ENCODE measurements at places on chromosomes 1 and 21.

GRCh38 chr1:203648276-203648675 lies 21.6 kb downstream of the ATP2B4 start:
- DNase-seq = no peak

DNA sequence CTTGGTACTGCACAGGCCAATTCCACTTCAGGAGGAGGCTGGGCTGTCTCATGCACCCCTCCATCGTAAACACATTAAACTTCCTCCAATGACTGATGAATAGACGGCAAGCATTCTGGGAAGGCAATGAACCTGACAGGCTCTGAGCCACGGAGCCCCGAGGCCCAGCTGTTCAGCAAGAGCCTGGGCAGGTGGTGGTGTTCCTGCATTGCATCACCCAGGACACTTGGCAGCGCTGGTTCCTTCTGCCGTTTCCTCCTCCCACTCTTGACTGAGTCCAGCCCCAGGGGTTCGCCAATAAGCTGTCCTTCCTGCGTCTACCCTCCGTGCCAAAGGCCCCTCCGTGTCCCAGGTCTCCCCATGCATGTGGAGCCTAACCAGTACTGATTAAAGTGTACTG lies 109.8 kb downstream of the JAK1 start:
- no peak for DNase-seq

DNA sequence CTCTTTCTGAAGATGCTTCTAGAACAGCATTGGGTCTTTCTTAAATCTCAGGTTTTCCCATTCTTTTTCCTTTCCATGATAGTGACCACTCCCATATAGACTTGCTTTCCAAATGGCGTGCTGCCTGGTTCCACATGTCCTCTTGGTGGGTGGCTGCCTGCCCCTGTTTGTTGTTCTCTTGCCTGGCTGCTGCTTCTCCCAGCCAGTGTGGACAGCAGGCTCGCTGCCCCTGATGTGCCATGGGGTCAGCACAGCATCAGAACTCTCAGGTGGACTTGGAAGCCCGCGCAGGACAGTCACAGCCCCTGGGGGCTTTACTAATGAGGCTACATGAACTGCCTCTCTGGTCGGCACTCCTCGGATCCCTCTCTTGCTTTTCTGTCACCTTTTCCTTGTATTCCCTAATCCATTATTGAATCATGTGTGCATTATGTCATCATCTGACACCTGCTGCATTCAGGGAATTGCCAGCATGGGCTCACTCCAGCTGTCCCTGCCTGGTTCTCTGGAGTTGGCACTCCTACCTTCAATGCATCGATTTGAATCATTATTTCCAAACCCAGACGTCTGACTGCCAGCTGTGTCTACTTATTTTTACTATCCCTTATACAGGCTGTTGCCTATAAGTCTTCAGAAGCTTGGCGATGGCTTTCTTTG lies 100.5 kb upstream of the COA6 start:
- DNase-seq = no peak

GRCh38 chr1:37146071-37146470 lies 111.8 kb upstream of the GRIK3 start:
- DNase-seq = no peak

DNA sequence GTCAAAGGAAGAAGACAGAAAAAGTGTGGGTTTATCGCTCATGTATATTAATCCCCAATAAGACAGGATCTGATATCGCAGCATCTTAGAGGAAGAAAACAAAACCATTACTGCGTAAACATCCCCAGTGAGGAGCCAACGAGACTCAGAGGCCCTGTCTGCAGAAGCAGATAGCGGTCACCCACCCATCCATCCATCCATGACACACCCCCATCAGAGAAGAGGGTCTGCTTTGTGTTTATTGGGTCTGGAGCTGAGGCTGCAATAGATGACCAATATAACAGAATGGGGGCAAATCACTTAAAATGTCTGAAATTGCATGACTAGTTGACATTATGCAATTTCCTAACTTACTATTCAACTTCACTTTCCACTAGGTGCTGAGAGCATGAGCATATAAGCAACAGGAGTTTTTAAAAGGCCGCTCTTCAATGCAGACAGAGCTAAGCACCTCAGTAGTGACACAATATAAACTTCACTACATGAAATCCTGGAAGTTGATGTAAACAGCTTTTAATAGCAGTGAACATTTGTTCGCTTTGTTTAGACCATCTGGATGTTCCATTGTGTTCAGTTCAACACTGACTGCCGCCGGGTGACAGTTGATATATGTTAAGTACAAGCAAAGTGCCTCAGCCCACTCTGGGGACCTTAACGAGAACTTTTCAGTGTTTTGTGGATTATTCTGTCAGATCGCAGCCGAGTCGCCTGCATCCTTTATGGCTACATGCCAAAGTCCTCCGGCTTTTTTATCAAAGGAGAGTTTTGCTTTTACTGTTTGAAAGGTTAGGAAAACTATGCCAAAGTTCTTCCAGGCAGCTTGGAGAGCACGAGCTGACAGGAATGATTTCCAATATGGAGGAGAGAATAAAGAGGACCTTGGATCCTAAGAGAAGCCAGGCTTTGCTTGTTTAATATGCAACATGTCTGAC lies 167.5 kb downstream of the ZNF281 start:
- no peak for DNase-seq

DNA sequence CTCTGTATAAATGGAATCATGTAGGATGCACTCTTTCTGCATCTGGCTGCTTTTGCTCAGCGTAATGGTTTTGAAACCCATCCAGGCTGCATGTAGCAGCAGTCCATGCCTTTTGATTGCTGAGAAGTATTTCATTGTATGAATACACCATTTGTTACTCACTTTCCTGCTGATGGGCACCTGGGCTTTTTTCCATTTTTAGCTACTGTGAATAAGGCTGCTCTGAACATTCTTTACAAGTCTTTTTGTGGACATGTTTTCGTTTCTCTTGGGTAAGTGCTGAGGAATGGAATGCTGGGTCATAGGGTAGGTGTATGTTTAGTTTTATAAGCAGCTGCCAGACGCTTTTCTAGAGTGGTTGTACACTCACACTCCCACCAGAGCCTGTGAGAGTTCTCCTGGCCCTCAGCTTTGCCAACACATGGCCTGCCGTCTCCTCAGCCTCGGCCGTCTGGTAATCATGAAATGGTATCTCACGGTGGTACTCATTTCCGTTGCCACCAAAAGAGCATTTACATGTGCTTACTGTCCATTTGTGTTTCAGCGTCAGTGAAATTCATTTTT lies 22.7 kb downstream of the SLX9 start:
- DNase-seq = no peak

- no peak for DNase-seq
Observed at GRCh38 chr1:109266965-109267364, 16.0 kb downstream of the PSRC1 start.

- no peak for DNase-seq
Observed at GRCh38 chr1:222457084-222457483, 90.8 kb downstream of the HHIPL2 start.

DNA sequence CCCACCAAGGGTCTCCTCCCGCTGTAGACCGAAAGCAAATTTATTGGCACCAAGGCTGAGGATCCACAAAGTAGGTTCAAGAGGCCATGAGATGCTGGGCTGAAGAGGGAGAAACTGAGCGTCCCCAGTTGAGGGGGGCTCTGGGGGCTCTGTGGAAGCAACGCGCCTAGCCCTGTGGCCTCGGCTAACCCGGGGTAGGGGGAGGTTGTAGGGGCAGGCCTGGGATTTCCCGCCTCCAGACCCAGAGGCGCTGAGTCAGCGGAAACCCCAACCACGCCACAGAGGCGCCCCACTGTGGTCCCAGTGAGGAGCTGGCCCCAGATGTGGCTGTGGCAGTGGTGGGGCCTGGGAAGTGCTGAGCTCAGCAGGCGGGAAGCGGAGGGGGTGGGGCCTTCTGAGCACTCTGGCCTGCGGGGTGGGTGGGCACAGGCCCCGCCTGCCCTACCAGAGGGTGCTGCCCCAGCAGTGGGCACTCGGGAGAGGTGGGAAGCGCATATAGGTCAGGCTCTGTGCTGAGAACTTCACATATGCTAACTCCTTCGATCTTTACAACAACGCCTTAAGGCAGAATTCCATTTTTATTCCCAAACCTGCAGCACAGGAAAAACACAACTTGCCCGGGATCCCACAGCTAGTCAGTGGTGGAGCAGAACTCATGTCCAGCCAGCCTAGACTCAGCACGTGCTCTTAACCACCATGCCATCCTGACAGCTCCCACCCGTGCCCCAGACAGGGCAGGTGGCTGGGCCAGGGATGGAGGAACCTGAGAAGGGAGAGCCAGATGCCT lies 1.5 kb upstream of the COL16A1 start:
- DNase-seq = peak; percentile 37

- no peak for DNase-seq
Observed at GRCh38 chr21:45055861-45056260, 18.5 kb upstream of the ADARB1 start.

- DNase-seq = no peak
Observed at GRCh38 chr1:66262208-66262963, 271.6 kb upstream of the SGIP1 start.

- no peak for DNase-seq
Observed at GRCh38 chr1:156123356-156124196, 9.1 kb downstream of the LMNA start.
